ENCODE measurements at places on chromosomes 1 and 21.
A peak's percentile ranks its signal among the peaks of the same experiment; 100 is the strongest.

GRCh38 chr1:36151134-36151844 lies 2.0 kb upstream of the TRAPPC3 start:
- no peak for DNase-seq

GRCh38 chr1:21834094-21834493 lies 22.0 kb downstream of the LDLRAD2 start:
- no peak for DNase-seq

GRCh38 chr21:35190201-35190701 lies 141.1 kb upstream of the RUNX1 start:
- no peak for DNase-seq

DNA sequence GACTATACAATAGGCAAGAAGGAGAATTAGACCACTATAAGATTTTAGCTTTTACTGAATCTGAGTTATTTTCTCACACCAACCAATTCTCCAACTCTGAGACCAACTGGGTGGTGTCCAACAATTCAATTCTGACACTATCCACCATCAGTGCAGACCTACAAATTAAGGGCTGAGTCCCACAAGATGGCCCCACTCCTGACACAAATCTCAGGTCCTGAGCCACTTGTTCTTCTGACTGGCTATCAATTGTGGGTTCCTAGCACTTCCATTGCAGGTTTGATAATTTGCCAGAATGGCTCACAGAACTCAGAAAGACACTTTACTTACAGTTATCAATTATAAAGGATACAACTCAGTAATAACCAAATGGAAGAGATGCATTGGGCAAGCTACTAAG lies 6.7 kb downstream of the ERO1B start:
- DNase-seq, result no peak

DNA sequence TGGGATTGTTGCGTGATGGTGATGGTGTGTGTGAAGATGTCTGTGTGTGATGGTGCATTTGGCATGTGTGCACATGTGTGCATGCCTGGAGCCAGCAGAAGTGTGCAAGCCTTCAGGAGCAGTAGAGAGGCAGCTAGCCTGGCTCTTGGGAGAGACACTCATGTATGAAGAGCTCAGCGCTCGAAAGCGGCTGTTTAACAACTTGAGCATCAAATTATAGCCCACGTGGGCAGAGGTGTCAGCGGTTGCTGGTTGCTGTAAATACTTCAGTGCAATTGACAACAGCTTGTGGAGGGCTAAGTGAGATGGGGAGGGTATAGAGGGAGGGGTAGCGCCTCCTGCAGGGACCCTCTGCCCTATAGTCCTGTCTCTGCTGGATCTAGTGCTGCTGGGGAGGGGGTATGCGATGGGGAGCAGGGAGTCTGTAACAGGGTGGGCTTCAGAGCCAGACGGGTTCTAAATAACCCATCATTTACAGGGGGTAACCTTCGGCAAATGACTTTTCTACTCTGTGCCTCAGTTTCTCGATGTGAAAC lies 21.5 kb downstream of the FOXD2 start:
- DNase-seq, result no peak

DNA sequence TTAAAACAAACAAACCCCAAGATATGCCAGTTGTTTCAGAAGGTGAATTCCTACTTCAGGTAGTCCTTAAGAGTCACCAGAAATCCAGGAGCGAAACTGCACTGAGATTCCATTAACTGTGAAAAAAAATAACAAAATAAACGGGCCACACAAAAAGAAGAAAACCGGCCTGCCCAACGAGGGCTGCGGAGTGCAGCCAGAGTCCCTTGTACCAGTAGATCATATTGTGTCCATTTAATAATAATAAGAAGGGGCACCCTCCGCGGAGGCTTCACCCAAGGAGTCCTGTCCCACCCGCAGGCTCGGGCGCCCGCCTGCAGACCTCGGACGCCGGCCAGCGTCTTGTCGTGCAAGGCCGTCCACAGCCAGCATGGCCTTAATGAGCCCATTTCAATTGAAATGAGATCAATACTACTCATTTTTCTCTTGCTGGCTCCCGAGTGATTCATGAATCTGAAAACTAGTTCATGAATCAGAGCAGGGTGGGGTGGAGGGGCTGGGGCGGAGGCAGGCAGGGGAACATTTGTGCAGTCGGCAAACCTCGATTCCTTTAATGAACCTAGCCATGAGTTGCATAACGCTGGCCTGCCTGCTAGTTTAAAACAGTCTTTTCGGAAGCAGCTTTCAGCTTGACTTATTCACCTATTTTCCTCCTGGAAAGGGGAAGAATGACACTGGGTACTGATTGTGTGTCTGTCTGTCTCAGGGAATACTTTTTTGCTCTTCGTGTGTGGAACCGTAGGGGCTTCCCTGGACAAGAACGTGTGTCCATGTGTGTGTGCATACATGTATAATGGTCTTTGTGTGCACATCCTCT lies 113.1 kb upstream of the IRF2BP2 start:
- no peak for DNase-seq

- DNase-seq, result no peak
Observed at GRCh38 chr1:20538760-20539551, 13.4 kb upstream of the FAM43B start.

GRCh38 chr1:46490656-46491442 lies 1.2 kb downstream of the DMBX1 start:
- no peak for DNase-seq

DNA sequence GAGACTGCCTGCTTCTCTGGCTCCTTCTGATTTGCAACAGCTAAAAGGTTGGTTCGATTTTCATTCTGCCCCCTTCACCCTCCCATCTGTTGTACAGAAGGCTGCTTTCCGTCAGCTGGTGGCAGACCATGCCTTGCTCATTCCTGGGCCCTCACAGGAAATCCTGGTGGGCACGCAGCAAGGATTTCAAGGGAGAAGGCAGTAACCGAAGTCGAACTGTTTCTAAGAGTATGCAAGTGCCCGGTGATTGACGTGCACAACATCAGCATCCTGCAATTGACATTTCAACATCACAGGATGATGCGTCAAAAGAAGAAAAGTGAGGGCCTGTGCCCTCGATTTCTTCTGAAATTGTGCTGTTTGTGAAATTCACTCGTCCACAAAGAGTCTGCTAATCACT lies 83.8 kb downstream of the PLPP3 start:
- DNase-seq, result no peak

GRCh38 chr1:225974454-225974853 lies 24.7 kb downstream of the SDE2 start:
- no peak for DNase-seq

DNA sequence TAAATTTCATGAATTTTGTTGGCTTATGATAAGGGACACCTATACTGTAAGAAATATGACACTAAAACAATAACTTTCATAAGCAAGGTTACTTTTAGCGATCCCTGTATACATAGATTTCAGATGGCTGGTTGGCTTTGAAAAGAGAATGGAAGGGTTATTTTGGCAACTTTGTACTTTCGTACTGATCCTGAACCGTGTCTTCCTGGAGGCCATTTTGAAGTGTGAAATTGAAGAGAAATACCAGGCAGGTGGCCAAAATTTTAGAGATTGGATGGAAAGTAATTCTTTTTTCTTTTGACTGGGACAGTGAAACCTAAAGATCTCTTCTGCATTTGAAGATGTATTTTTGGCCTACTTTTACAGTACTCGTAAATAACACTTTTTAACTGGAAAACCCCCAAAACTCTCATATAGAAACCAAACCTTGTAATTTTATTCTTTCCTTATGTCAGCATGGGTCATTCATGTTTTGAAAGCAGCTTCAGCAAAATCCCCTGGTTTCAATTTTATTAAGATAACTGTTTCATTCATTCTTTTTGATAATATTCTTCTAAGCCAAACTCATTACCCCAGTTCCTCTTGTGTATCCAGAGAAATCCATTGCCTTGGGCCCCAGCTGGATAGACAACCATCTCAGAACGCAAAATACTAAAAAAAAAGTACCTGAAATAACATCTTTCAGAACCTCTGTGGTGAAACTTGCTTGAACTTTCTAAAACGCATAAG lies 38.4 kb upstream of the ZNF281 start:
- no peak for DNase-seq

GRCh38 chr1:115293899-115294298 lies 44.1 kb downstream of the NGF start:
- no peak for DNase-seq

GRCh38 chr1:246971090-246971721 lies 36.7 kb downstream of the ZNF695 start:
- peak; percentile 49 for DNase-seq

DNA sequence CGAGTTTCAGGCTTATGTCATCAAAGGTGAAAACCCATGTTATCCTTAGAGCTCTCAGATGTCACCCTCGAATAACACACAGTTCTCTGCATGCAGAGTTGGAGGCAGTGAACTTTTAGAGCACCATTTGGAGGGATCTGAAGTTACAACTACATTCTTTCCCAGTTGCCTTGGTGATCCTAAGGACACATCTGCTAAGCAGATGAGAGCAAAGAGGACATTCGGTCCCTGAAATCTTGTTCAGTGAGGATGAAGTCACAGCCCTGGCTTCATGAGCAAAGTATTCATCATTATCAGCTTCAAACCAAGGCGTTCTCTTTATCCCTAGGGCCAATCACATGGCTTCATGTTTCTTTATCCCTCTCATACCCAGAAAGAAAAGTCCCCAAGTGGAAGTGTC lies 23.1 kb upstream of the MCOLN2 start:
- no peak for DNase-seq

- DNase-seq, result no peak
Observed at GRCh38 chr1:169878498-169878897, 15.2 kb downstream of the SCYL3 start.

- DNase-seq, result no peak
Observed at GRCh38 chr1:170978371-170978910, 43.1 kb downstream of the MROH9 start.

GRCh38 chr1:21065851-21066250 lies 110.8 kb downstream of the EIF4G3 start:
- DNase-seq, result no peak

DNA sequence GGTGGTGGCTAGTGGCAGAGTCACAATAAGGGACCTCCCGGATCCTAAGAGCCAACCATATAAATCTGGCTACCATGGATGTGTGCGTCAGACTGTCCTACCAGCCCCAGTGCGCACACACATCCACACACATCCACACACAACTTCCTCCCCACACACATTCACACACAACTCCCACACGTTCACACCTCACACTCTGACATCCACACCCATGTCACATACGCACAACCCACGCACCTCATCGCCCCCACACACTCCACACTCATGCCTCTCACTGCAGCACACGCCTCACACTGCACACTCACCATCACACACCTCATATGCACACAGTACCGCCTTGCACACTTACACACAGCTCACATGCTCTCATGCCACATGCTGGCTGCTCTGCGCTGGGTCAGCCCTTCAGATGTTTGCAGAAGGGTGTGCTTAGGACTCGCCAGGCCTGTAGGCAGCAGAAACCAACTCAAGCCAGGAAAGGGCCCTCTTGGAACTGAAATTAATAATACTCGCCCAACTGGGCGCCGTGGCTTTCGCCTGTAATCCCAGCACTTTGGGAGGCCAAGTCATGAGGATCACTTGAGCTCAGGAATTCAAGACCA lies 3.0 kb downstream of the LDLRAD2 start:
- no peak for DNase-seq

DNA sequence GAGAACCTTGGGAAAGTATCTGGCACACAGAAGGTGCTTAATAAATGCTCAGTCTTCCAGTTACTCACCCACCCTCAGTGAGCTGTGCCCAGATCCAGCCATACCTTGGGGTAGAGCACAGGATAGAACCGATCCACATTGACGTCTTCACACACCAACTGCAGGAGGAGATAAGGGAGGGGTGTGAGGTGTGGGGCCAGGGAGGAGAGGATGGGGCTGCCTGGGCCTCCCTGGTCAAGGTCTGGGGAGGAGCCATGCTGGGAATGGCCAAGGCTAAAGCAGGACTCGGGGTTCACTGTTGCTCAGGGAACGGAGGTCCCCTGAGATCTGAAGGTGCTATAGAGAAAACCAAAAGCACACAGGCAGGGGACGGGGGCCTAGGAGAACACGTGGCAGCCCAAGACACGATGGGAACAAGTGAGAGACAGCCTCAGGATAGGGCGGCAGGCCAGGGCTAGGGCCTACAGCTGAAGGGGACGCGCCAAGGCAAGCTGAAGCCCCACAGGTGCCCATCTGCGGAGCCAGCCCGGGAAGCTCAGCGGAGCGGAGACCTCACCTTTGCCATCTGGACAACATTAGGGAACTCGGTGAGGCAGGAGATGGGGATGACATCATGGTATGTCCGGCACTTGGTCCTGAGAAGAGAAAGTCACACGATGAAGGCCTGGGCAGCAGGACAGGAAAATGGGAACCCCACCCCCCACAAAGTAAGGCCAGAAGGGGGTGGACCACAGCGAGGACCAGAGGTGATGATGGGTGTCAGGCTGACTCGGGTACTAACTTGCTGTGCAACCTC lies 55.9 kb downstream of the RAP1GAP start:
- no peak for DNase-seq

DNA sequence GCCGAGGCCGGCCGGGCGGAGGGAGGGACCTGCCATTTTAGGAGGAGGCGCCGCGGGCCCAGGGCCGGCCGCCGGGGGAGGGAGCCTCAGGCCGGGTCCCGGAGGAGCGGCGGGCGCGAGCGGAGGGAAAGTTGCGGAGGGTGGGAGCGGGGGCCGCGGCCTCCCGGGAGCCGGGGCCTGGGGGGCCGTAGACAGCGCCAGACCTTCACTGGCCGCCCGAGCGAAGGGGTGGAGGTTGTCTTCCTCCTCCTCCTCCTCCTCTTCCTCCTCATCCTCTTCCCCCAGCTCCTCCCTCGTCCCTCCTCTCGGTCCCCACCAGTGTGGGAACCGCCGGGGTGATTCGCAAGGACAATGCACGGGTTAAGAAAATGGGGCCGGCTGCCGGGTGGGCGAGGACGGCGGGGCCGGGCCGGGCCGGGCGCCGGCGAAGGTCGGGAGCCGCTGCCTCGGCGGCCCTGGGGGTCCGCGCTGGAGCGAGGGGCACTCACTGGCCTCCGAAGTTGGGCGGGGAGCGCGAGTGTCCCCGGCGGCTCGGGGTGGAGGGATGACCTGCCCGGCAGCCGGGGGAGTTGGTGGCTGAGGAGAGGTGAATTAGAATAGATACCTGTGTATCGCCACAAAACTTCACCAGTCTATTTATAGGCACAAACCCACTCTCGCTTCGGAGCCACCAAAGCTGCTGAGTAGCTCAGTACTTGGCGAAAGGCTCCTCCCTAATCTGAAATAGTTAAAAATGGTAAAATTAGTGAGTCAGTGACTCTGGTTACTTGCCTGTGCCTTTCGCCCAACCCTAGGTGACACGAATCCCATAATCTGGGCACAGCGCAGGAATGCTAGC lies 1.3 kb downstream of the DYRK1A start:
- DNase-seq, result no peak

GRCh38 chr1:173050865-173051264 lies at the start of gene TNFSF18:
TNFSF18 (minus strand) TSS chr1:173050941; CDS start chr1:173050896, 45 bp downstream.
- no peak for DNase-seq

Data from NT2/D1 (cell line).